Diencephalon (tissue), 1 donor: ENCODE measurements at places on chromosomes 13 and 19. TPM values are rescaled to one million over a fixed set of nuclear protein-coding genes. Genes with fewer than 3 reads are reported as not detected.

The PROZ gene
- total RNA-seq = not detected

The PPFIA3 gene
- 59.1 TPM for total RNA-seq

The DCLK1 gene
- 391 TPM for total RNA-seq

The C19orf81 gene
- not detected for total RNA-seq

The ZNF100 gene
- total RNA-seq = 13.6 TPM

The KLHL1 gene
- total RNA-seq = 34.1 TPM

The MIA gene
- 1.6 TPM for total RNA-seq

The KLF1 gene
- total RNA-seq = 0.69 TPM

The CYP2S1 gene
- 3.2 TPM for total RNA-seq

The VSIG10L gene
- total RNA-seq = 1.6 TPM

The DACT3 gene
- 24.0 TPM for total RNA-seq

The ZNF90 gene
- total RNA-seq = 3.9 TPM

The POLR1G gene
- 6.5 TPM for total RNA-seq

The PSG6 gene
- not detected for total RNA-seq

The KIR3DL3 gene
- total RNA-seq = not detected

The TTYH1 gene
- total RNA-seq = 191 TPM

The FGF14 gene
- total RNA-seq = 77.3 TPM

The HCST gene
- total RNA-seq = 0.92 TPM

The ZNF490 gene
- total RNA-seq = 12.0 TPM

The CILP2 gene
- 1.8 TPM for total RNA-seq

The ERICH6B gene
- total RNA-seq = not detected

The SSC5D gene
- total RNA-seq = 0.23 TPM

The ADGRE1 gene
- total RNA-seq = 0.23 TPM

The HSD17B14 gene
- total RNA-seq = 5.3 TPM

The ZNF534 gene
- 2.8 TPM for total RNA-seq

The ZNF223 gene
- 12.0 TPM for total RNA-seq

The ZNF175 gene
- 9.9 TPM for total RNA-seq

The GJB2 gene
- total RNA-seq = 4.2 TPM

The NLRP4 gene
- total RNA-seq = under 0.01 TPM

The YIPF2 gene
- total RNA-seq = 28.8 TPM

The ZNF878 gene
- total RNA-seq = 0.46 TPM

The GGACT gene
- 4.4 TPM for total RNA-seq
